ENCODE measurements at places on chromosomes 13 and 19.

DNA sequence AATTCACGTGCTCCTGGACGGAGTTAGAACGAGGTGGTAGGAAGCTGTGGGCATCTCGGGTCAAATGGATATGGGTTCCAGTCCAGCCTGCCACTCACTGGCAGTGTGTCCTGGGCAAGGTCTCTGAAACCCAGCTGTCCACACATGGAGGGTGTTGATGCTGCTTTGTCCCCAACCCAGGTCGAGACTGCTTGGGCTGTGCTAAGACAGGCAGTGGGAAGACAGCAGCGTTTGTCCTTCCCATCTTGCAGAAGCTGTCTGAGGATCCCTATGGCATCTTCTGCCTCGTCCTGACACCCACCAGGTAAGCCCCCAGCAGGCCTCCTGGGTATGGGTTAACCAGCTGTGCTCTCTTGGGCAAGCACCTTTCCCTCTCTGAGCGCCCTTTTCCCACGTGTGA, 885 bp downstream of the DDX49 start:
- no peak for DNase-seq

DNA sequence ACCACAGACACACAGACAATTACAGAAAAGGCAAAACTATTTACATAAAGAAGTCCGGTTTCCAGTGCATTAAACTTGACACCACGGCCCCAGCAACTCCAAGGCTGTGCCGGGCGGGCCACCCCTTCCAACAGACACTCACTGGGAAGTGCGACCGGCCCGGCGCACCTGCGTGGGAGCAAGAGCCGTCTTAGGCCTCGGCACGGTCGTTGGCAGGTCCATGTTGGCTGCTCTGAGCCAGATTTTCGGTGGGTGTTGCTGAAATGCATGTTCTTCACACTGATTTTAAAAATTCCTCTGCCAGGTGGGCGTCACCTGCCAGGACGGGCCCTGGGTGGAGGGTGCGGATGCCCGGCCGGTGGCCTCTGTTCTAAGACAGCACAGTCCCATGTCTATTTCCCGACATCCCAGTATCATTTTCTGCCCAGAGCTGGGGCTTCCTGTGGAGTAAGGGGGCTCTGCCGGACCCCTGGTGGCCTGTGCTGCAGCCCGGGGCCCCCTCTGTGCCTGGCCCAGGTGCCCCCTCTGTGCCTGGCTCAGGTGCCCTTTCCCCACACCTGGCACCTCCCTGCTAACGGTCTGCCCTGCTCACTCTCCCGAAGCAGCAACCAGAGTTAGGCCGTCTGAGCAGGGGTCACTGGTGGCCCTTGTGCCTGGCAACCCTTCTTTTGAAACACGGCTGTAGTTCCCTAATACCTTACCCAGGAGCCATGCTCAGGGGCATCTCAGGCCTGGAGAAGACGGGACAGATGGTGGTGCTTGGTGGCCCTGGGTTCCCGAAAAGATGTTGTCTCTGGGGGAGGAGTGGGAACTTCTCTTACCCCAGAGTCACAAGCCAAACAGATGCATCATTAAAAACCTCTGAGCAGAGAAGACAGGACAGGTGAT, 9.2 kb downstream of the TMEM255B start:
- no peak for DNase-seq

DNA sequence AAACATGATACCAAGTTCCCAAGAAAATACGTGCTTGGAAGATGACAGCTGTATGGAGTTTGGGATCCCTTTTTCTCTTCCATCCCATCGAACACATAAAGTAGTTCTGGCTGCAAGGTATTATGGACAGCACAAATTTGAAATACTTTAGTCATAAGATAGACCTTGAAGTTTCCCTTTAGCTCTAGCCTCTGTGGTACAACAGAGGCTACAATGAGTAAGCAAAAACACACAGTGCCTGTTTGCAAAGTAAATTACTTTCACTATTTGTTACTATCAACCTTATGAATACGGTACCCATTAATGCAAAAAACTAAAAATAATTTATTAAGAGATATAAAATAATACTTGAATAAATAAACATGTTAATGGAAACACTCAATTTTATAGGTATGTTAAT, 21.0 kb upstream of the LRCH1 start:
- no peak for DNase-seq

GRCh38 chr19:19021115-19021514, 12.2 kb downstream of the SUGP2 start:
- no peak for DNase-seq

GRCh38 chr13:42625611-42626010, 51.7 kb downstream of the TNFSF11 start:
- no peak for DNase-seq

DNA sequence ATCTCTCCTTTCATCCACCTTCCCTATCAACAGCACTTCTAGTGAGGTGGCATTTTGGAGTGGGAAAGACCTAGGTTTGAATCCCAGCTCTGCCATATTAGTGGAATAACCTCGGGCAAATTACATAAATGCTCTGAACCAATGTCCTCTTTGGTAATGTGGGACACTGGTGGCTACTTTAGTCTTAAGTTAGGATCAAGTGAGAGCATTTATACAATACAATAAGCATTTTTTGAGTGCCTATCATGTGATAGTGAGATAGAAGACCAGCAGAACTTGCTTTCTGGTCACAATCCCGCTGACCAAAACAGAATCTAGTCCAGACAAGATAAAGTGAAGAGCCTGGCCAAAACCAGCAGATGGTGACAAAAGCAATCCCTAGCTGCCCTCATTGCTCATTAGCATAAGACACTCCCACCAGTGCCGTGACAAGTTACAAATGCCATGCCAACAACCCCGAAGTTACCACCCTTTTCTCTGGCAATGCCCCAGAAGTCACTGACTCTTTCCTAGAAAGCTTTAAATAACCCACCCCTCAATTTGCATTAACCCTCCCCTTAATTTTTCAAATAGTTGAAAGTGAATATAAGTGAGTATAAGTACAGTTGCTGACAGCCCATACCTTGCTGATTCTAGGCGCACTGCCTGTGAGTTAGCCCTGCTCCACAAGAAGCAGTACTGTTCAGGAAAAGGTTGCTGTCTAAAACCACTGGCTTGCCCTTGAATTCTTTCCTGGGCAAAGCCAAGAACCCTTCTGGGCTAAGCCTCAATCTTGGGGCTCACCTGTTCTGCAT, 28.9 kb upstream of the KPNA3 start:
- DNase-seq = no peak

DNA sequence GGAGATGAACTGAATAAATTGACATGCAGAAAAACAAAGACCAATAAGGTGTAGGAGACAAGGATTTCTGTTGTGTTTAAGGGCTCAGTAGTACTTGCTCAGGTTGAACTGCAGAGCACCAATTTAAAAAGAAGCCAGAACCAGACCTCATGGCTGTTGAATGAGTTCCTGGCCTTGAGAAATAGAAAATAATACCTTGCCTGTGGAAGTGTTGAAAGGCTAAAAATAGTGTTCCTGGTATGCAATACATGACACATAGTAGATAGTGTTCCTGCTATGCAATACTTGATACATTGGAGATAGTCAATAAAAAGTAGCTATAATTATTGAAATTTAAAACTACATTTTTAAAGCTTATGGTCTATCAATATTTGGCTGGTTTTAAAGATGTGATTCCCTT, 595.8 kb downstream of the PCDH9 start:
- DNase-seq = no peak

DNA sequence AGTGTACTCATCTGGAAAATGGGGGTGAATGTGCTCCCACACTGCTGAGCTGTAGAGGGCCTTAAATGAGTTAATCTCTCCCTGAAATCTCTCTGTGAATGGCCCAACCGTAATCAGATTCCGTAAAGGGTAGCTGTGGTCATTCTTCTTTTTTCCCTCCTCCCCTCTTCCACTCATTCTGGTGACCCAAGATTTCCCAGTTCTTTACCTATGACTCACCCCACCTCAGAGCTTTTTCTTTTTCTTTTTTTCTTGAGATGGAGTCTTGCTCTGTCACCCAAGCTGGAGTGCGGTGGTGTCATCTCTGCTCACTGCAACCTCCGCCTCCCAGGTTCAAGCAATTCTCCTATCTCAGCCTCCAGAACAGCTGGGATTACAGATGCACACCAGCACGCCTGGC, 33.3 kb upstream of the MUC16 start:
- no peak for DNase-seq

- DNase-seq = no peak
These were observed 4.7 kb upstream of the IRS2 start for GRCh38 chr13:109790942-109791605.

- DNase-seq = no peak
These were observed 23.9 kb upstream of the OXGR1 start for GRCh38 chr13:97018029-97018819.

GRCh38 chr19:11069561-11069960, 19.7 kb upstream of the LDLR start:
- no peak for DNase-seq

GRCh38 chr13:112751617-112752016, 61.8 kb downstream of the ATP11A start:
- DNase-seq = no peak

DNA sequence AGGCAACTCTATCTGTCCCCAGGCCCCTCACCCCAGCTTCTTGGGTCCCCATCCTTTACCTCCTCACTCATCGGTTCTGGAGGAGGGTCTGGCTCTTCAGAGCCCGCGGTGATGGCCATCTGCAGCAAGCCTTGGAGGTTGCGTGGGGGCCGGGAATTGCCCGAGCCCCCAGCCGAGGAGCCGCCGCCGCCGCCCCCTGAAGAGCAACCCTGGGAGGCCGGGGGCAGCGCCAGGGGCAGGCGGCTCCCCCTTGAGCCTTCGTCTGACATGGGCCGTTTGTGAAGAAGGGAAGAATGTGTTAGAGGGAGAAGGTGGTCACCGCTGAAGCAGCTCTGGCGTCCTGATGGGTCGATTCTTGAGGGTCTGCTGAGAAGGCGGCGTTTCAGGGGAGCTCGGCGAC, 570 bp downstream of the HSPBP1 start:
- DNase-seq = no peak

DNA sequence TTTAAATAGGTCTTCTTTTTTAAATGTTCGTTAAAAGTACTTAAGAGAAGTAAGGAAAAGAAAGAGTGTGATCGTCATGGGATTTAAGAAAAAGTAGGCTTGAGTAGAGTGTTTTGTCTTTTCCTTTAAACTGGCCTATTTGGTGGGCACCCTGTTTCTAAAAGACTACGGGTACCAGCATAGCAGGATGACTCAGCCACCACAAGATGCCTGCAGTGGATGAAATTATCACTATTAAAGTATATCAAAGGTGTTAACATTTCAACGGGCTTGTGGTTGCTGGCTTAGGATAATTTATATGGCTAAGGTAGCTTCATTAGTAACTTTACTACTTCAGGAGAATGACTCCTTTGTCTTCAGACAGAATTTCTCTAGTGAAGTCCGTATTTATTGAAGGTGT, 112.6 kb downstream of the STARD13 start:
- DNase-seq = no peak

GRCh38 chr19:42124386-42124901, 7.8 kb downstream of the POU2F2 start:
- no peak for DNase-seq

DNA sequence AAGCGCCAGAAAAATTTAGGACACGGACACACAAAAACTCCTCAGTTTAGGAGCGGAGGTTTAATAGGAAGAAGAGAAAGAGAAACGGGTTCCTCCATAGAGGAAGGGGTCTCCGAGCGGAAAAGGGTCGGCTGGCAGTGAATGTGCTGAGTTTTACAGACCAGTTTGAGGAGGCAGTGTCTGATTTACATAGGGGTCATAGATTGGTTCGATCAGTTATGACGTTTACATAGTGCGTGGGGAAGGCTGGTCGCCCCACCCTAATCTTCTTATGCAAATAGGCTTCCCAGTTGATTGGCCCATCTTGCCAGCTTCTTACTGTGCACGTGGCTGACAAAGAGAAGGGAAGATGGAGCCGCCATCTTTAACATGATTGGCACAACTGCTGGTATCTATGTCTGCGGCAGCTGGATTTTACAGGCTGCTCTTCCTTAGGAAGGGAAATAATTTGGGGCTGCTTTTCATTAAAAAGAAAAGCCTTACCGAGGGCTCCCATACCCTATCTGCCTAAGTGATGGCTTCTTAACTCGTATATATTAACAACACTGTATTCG, 1.2 kb upstream of the ZNF225 start:
- no peak for DNase-seq

All from stimulated activated CD8-positive, alpha-beta memory T cell treated with anti-CD3 and anti-CD28 coated beads, Interleukin-15, amount 100 ng/mL, for 24 hours (primary cell).